Kidney epithelial cell (primary cell): ENCODE measurements at places on chromosomes 12 and 14.

DNA sequence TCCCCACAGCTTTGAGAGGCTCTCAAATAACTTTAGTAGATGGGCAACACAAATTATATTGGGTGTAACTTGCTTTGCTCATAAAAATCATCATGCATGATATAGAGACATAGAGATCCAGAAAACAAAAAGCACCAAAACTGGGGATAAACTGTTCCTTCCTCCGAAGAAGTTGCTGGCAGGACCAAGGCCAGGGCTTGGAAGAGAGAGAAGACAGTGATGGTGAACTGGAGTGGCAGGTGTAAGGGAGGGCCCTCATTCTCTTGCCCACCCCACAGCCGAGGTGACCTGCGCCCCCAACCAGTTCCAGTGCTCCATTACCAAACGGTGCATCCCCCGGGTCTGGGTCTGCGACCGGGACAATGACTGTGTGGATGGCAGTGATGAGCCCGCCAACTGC, 15.4 kb upstream of the NXPH4 start:
- no peak for DNase-seq

DNA sequence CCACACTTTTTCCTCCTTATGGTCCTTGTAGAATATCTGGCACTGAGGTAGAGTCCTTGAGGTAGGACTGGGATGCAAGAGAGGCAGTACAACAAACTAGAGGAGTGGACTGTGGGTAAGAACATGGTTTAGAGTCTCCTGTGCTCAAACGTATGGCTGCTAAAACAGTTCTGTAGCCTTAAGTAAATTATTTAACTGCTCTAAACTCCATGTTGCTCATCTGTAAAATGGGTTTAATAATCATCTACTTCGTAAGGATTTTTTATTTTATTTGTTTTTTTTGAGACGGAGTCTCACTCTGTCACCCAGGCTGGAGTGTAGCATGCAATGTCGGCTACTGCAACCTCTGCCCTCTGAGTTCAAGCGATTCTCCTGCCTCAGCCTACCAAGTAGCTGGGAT, 3.6 kb upstream of the COPZ1 start:
- DNase-seq = no peak

DNA sequence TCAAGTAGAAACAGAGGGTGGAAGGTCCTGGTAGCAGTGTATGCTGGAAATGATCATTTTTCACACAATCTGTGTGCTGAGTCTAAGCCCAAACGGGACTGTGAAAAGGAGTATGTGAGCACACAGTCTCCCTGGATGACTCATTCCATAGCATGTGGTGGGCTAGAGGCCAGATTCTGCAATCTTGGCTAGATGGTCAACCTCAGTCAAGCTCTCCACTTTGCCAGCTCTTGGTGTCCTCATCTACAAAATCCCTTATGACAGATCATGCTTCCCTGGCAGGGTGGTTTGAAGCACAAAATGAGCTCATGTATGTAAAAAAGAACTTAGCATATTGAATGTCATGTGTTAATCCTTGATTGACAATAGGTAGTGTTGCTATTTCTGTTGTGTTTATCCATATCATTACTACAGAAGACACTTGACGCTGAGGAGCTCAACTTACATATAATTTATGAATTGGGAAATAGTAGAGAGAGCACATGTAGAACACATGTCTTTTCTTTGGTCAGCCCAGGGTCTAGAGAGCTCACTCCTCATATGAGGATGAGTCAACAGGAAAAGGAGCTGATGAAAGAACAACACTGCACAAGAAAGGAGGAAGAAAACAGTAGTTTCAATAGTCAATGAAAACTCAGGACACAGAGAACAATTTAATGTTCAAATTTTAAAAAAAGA, 517.5 kb downstream of the BCL11B start:
- no peak for DNase-seq

GRCh38 chr14:68337279-68337678, 455.6 kb downstream of the ZFP36L1 start:
- no peak for DNase-seq

- DNase-seq = no peak
Measured at GRCh38 chr12:18429366-18429765, 168.0 kb downstream of the PIK3C2G start.

DNA sequence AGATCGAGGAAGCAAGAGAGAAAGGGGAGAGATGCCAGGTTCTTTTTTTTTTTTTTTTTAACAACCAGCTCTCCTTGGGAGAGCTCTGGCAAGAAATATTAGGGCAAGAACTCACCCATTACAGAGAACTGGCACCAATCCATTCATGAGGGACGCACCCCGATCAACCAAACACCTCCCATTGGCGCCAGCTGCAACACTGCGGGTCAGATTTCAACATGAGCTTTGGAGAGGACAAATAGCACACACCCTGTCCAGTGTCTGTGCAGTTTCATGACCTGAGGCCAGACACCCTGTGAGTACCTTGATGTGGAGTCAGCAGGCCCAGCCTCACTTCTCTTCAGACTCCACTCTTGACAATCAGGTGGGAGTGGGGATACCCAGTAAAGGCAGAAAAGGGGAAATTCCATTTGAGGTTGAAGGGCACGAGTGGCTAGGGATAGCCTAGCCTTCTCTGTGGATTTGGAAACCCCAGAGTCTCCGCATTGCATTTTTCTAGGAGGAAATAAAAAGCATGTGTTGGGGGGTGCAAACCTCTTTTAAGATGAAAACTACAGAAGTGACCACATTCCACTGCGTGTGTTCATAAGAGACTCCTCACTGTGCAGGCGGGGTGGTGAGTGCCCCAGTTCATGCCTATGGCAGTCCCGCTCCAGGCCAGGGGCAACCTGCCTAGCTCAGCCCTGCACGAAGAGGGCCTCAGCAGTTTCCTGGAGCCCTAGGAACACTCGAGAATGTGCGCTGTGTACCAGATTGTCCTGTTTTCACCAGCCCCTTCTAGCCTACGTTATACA, 42.4 kb upstream of the GPATCH2L start:
- DNase-seq = no peak

DNA sequence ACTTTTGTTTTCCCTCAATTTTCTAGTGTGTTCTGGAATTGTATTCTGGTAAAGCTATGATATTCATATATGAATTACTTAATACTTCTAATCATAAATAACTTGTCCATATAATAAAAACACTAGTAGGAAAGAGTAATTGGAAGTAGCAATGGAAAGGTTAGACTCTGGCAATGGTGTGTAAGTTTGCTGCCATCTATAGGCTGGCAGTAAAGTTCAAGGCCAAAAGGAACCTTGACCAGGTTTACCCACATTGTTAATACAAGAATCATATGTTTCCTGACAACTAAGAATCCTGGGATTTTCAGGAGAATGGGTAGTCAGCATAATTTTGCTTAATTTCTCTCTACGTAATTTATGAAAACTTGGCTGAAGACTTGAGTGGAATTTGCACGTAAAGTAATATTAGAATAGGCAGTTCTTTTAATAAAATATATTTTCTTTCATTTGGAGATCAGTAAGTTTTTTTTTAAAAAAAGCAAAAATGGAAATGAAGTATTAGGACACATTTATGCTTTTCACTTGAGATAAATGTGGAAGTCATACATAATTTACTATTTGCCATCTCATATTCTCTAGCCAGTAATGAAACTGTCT, 926.7 kb downstream of the GALC start:
- DNase-seq = no peak

GRCh38 chr12:76020281-76020680, 11.3 kb downstream of the PHLDA1 start:
- DNase-seq = no peak

GRCh38 chr12:114209861-114210260, 196.1 kb downstream of the TBX5 start:
- no peak for DNase-seq

GRCh38 chr14:22561661-22562579, 27.1 kb downstream of the DAD1 start:
- no peak for DNase-seq

DNA sequence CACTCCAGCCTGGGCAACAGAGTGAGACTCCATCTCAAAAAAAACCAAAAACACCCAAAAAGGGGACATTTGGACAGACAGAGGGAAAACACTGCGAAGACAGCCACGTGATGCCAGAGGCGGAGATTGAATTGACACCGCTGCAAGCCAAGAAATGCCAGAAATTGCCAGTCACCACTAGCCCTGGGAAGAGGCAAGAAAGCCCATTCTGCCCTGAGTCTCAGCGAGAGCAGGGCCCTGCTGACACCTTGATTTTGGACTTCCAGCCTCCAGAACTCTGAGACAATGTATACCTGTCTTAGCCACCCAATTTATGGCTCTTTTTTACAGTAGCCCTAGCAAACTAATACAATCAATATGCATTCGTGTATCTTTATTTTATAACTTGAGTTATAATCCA, 7.4 kb upstream of the IGFBP6 start:
- DNase-seq = no peak

DNA sequence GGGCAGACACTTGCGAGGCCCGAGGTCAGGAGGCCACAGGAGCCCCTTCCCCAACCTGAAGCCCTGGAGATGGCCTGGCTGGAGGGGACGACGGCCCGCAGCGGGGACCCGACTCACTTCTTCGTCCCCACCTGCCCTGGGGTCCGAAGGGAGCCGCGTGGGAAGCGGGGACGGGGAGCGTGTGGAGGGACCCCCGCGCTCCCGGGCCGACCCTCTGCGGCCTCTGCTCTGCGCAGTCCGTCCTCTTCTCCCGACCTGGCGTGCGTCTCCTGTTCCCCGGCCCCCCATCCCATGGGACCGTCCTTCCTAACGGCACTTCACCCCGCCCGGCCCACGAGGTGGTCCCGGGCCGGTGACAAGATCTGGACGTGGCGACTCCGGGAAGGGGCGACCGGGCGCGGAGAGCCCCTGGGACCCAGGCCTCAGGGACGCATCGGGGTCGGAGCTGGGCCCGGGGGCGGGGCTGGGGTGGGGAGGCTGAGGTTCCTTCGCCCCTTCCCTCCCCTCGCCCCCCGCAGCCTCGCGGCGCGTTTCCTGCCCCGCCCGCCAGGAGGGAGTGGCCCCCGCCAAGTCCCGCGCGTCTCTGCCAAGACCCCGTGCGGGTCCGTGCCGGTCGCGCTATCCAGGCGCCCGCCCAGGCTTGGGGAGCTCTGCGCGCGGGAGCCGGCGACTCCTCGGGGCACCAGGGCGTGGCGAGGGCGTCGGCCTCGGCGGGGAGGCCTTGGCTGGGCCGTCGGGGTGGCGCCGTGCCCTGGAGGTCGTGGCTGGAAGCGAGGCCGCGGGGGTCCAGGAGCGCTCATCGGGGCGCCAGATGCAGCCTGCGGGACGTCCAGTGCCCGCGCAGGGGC, 97.1 kb downstream of the TNFAIP2 start:
- no peak for DNase-seq

GRCh38 chr14:63134801-63135200, 69.4 kb upstream of the RHOJ start:
- DNase-seq = no peak

DNA sequence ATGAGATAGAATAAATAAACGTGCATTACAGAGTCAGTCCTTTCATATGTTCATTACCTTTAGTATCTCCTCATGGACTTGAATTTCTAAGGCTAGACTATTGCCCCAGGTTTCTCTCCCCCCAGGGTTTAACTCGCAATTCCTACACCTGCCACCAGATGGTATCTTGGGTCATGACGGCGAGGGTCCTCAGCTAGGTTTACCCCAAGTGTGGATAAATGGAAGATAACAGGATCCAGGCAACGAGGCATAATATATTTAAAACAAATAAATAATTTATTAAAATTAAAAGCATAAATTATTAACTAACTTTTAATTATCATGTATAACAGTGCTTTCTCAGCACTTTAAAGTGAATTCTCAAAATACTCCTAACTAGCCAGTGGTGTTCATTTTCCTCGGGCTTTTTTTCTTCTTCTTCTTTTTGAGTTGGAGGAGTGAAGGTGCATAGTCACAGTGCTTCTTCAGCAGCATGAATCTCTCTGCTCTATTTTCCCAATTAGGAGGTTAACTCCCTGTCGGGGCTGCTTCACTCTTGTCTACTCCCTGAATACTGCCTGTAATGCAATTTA, 243.5 kb upstream of the CAND1 start:
- no peak for DNase-seq

DNA sequence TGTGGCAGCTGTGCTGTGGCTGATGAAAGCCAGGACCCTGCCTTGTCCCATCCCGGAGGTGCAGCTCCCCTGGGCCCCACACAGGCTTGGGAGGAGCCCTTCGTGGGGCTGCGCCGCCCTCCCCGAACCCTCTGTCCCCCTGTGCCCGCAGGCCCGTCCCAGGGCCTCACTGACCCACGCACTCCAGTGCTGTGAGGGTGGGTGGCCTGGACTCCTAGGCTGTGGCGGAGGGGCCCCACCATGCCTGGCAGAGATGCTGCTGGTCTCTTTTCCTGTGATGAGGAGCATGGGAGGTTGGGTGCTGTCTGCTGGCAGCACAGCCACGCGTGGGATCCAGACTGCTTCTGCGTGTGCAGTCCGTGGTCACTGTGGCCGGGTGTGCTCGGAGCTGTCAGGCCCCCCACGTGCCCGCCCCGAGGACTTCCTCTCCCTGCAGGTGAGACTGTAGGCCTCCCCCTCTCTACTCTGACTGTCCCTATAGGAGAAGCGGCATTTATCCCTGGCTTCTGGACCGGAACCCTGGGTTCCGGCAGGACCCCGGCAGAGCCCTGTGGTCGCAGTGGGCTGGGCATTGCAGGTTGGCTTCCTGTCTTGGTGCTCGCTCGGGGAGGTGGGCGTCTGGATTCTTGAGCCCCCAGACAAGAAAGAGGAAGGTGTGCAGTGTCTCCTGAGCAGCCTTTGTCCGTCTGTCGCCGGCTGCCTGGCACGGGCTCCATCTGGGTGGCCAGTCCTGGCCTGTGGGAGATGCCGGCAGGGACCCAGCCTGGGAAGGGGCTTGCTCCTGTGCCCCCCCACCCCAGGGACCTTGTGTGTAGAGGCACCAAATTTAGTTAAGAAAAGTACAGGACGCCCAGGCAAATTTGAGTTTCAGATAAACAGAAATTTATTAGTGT, 2.3 kb downstream of the MTA1 start:
- no peak for DNase-seq

DNA sequence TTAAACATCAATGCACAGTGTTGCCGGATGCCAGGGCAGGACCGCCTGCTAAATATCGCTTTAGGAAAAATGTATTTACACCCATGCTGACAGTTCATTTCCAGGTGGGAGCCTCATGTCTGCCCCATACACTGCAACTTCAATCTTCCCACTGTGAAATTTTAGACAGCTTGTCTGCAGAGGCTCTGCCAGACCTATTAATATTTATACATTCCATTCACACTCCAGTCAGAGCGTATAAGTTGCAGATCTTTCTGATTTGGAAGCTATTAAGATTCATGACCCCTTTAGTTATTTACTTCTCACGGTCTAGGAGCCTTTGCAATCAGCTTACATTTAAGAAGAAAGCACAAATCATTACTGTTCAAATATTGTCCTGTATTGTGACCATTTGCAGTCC, 357.4 kb downstream of the ATP23 start:
- DNase-seq = no peak

DNA sequence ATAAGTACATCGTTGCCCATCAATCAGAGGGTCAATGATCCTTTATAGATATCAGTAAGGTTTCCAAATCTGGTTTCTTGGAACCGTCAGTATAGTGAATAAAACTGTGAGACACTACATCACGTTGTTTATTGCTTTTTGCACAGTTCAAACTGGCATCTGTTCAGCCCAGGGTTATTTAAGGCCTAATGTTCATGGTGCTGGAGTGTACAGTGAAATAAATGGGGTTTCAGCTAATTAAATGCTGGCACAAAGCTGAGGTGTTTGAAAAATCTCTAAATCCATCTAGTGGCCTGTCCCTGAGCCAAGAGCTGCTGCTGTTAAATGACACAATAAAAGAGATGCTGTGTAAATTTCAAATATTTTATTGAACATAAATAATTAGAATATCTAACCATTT, 69.9 kb downstream of the RPS29 start:
- no peak for DNase-seq
